Activated CD8-positive, alpha-beta memory T cell treated with anti-CD3 and anti-CD28 coated beads, Interleukin-2, amount 50 U/mL, for 4 hours (primary cell): ENCODE measurements at places on chromosomes 4 and X.

DNA sequence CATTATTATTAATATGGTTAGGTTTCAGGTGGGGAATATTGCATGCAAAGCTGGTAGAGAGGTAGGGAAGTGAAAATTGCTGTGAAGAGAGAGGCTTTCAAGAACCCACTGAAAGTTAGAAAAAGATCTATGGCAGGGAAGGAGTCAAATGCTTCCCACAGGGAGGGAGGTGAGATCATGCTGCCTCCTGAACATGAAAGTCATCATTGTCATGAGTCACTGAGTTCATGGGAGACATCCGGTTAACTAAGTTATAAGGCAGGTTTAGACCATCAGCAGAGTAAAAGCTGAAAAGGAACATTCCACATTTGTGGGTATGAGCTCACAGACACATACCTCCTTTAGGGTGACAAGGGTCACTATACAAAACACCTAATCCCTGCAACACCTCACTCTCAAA, 16.2 kb downstream of the GATB start:
- no peak for DNase-seq

DNA sequence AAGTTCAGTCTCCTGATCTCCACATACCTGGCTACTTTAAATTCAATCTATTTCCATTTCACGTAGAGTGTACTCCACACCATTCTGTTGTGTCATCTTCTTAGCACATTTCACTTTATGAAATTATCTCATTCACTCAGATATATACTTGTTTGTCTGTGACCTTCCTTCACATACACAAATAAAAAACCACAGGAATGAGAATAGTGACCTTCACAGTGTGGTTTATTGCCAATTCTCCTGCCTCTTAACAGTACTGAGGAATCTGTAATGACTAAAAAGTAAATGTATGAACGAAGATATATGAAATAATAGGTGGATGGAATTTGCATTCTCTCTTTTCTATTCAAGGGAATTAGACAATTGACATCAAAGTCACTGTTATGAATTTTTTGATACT, 183.9 kb upstream of the PCDH7 start:
- DNase-seq = no peak

GRCh38 chrX:41490446-41490845, 43.3 kb downstream of the NYX start:
- DNase-seq = no peak

- DNase-seq = peak; percentile 28
These were observed 32.7 kb upstream of the RASGEF1B start for GRCh38 chr4:81504112-81505003.

- DNase-seq = no peak
These were observed 100.2 kb upstream of the TMEM164 start for GRCh38 chrX:109902665-109903064.

DNA sequence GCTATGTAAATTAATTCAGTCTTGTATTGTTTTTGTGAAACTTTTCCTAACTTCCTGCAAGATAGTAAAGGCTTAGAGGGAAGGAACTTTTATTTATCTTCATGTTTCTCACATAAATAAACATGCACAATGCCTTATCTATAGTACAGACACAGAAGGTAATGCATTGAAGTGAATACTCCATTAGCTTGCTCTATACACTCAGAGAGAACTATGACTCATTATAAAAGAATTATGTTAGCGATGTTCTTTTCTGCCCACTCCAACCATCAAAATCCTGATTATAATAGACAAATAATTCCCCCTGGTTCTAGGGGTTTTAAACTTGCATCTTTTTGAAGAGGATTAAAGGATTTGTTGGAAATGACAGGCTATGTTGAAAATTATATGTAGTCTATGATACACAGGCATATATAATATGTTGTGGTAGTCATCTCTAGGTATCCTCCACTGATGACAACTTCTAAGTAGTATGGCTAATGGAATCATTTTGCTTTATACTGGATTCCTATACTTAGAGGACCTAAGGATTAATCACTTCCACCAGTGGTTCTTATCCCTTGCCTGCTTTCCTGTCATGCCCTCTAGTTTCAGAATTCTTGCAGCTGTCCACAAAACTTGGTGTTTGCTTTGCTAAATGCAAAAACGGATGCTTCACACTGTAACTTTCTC, 115.7 kb downstream of the NDST4 start:
- no peak for DNase-seq

DNA sequence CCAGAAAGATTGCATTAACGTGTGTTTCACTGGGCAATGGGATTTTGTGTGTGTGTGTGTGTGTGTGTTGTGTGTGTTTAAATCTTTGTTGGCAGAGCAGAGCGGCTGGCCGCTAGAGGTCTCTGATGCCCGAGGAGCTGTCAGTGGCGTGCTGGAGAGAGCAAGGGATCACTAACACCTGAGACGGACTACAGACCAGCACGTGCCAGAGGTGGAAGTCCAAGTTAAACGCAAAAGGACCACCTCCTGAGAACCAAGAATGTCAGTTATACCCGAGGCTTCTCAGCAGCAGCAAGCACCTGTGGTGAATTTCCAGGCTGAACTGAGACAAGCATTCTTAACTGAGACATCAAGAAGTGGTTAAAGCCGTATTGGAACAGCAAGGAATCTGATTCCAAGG, 9.0 kb upstream of the SLC25A14 start:
- peak; percentile 22 for DNase-seq

GRCh38 chr4:94472056-94472826, 20.5 kb downstream of the PDLIM5 start:
- no peak for DNase-seq

- DNase-seq = no peak
These were observed 11.2 kb downstream of the LRPAP1 start for GRCh38 chr4:3520796-3521600.

- no peak for DNase-seq
These were observed 243.2 kb downstream of the MGST2 start for GRCh38 chr4:139908636-139909437.

- no peak for DNase-seq
These were observed 109.7 kb downstream of the NR3C2 start for GRCh38 chr4:148332486-148332885.

DNA sequence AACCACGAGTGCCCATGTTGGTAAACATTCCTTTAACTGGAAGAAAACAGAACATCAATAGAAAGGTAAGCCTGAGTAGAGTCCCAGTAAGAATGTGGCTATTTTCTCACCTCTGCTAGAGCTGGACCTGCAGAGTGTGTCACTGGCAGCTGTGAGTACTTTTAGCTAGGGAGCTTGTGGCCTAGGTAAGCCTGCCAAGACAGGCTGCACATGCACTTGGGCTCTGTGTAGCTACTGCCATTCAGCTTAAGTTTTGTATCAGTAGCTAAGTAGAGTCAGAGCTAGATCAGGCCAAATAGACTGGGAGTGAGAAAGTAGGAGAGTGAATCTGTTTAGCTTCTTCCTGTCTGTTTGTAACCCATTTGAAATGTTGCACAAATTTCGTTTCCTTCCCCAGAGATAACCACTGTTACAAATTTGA, 35.3 kb downstream of the RBPJ start:
- no peak for DNase-seq

- DNase-seq = no peak
These were observed 133.3 kb downstream of the CPZ start for GRCh38 chr4:8725845-8726244.

DNA sequence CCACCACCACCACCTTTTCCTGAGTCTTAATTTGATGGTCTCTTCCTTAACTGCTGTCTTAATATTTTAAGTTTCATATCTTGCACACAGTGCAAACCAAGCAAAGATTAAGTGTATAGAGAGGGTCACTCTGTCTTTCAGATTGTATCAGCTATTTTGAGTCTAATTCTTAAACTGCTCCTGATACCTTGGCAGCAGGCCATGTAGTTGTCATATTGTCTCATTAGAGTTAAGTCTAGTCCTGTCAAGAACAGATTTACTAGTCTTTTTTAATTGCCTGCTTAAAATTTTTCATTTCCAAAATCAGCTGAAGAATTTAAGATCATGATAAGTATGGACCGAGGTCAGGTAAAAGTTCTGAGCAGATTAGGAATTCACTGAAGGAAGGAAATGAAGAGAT, 51.5 kb downstream of the FHIP1A start:
- no peak for DNase-seq

DNA sequence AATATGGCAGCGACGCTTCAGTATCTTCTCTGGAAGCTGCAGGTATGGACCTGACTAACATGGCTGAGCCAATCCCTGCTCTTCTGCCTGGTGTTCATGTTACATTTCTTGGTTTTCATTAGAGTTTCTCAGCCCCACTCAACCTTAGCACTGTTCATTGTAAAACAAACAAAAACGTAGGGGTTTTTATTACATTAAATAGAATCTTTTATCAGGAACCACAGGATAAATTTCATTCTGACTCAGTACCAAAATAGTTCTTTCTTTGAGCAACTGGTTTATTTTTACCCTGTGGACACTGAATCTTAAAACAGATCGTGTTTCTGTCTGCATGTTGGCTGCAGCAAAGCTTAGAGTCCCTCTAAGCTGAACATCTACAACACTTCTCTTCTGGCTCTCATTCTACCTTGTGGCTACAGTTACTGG, 27.1 kb downstream of the FHIP1A start:
- no peak for DNase-seq

GRCh38 chrX:110804446-110804845, 8.8 kb upstream of the CHRDL1 start:
- no peak for DNase-seq

DNA sequence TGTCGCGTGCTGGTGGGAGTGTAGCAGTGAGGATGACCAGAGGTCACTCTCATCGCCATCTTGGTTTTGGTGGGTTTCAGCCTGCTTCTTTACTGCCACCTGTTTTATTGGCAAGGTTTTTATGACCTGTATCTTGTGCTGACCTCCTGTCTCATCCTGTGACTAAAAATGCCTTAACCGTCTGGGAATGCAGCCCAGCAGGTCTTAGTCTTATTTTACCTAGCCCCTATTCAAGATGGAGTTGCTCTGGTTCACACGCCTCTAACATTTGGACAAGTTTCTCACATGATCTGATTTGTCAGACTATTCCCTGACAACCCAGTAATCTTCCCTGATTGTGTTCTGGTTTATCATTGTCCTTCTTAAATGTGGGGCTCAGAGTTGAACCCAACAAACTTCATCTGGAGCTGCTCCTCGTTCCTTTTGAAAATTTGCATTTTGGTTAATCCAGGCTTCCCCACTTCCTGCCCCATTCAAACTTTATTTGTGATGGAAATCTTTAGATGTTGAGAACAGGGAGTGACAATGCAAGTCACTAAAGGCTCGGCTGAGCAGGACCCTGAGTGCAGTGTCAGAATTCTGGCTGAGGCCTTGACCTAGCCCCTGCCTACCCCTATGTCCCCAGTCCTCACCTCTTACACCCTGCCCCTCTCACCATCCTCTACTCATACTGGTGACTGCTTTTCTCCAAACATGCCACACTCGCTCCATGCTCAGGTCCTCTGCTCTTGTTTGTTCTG, 226.8 kb downstream of the STIM2 start:
- no peak for DNase-seq

DNA sequence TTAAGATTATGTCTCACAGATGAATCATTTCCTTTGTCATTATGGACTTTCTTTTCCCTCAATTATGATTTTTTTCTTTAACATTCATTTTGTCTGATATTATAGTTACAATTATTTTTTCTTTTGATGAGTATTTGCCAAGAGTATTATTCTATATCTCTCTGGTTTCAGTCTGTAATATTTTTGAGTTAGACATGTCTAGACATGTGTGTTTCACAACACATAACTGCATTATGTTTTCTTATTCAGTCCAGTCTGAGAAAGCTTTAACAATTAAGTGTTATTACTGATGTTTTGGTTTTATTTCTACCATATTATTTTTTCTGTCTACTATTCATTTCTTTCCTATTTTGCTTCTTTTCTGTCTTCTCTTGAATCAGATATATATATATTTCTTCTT, 108.3 kb upstream of the MID1IP1 start:
- no peak for DNase-seq

GRCh38 chr4:9899306-9900055, 118.0 kb downstream of the DRD5 start:
- no peak for DNase-seq

GRCh38 chrX:34849371-34849770, 93.2 kb upstream of the FAM47B start:
- no peak for DNase-seq

DNA sequence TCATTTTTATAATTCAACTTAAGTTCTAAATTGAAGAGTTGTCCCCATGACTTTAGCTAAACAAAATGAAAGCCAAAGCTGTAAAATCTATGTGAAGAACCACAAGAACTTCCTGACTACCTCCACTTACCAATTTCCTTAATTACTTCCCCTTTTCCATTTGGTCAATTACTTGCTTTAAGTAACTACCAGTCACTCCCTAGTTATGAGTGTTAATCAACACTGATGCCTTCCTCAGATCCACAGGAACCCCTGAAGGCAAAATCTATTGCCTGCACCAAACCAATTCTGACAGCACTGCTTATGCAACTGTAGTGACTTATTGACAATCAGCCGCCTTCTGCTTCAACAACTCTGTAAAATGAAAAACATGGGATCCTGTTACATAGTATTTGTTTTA, 10.5 kb downstream of the RBMX start:
- no peak for DNase-seq
